ENCODE measurements at places on chromosomes 4 and X.

GRCh38 chr4:7416745-7417432 is 17.8 kb downstream of the PSAPL1 start:
- no peak for DNase-seq

DNA sequence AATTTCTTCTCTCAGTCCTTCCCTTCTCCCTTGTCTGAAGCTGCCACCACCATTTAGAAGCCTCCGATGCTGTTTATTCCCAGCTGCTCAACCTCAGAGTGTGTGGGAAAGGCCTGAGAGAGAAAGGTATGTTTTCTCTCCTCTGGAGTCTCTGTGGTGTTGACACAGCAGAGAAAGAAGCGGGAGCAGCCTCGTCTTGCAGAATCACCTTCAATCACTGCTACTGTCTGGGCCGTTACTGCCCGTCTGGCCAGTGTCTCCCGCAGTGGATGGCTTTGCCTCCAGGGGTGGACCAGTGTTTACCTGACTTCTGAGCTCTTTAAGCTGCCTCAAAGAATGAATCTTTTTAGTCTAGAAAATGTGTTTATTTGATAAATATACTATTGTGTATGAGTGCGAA is 148.9 kb upstream of the FAM47C start:
- DNase-seq: no peak

- no peak for DNase-seq
Observed at GRCh38 chr4:39657465-39657864, 18.8 kb upstream of the SMIM14 start.

- no peak for DNase-seq
Observed at GRCh38 chr4:89303814-89304388, 3.7 kb downstream of the GPRIN3 start.

GRCh38 chr4:124000233-124000632 is 603.6 kb downstream of the SPRY1 start:
- DNase-seq: no peak

GRCh38 chr4:183201331-183201730 is 102.3 kb downstream of the WWC2 start:
- no peak for DNase-seq

Data from T-helper 1 cell (primary cell).